NCI-H524 (cell line): ENCODE measurements at places on chromosomes 5 and 9.

DNA sequence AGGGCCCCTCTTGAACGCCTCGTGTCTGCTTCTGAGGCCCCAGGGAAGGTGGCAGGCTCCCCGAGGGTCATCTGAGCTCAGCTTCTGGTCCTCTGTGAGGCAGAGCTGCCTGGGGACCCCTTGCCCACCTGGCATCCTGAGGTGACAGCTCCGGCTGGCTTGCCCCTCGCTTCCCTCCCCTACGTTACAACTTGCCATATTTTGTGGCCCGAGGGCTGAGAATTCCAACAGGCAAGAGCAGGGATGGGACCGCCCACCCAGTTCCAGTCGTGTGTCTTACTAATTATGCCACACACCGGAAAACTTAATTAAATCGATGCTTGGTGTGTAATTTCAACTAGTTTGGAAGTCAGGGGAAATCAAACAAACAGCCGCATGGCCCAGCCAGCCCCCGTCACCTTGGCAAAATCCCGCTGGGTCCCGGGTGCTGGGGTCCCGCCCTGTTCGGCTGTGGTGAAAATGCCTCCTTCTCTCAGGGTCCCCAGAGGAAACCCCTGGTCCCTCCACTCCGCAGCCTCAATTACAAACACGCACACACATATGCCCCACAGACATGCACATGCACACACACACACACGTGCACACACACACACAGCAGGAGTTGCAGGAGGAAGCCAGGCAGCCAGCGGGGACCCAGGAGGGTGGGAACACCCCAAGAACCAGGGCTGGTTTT is 221.0 kb upstream of the IER5L start:
- no peak for DNase-seq

- DNase-seq, result no peak
Observed at GRCh38 chr9:107935931-107936330, 446.4 kb upstream of the KLF4 start.

- no peak for DNase-seq
Observed at GRCh38 chr5:135053278-135053677, 19.2 kb upstream of the PITX1 start.

- peak; percentile 4 for DNase-seq
Observed at GRCh38 chr5:57082441-57083067, 91.3 kb upstream of the GPBP1 start.

DNA sequence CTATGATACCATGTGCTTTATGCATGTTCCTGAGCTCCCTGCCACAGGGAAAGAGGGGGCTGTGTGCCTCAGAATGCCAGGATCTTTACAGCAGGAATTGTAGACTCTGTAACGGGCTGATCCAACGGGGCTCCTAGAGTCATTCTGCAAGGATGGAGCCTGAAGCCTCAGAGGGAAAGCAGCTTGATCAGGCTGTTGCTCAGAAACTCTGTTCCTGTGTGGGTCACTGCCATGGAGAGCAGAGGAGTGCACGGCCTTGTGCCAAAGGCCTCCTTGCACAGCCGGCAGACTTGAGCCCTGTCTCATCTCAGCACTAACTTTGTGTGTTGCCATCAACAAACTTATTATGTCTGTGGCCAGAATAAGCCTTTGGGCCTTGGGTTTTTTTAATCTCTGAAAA is 51.8 kb downstream of the AMBP start:
- no peak for DNase-seq

GRCh38 chr5:180605554-180606214 is 14.4 kb upstream of the SCGB3A1 start:
- peak; percentile 58 for DNase-seq

- DNase-seq, result no peak
Observed at GRCh38 chr5:22614486-22615094, 238.6 kb downstream of the CDH12 start.

DNA sequence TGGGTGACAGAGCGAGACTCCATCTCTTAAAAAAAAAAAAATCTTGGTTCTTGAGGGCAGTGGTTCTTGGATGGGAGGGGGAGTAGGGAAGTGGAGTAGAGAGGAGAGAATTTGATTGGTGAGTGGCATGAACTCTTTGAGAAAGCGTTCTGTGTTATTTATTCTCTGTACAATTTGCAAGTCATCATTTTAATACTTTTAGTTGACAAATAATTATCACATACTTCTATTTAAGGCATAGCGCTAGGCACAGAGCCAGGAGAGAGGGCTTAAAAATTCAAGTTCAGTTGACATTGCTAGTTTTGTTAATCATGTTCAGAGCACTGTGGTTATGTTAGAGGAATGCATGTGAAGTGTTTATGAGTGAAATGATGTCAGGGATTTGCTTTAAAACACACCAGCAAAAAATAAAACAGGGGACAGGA is 24.6 kb downstream of the HSDL2 start:
- no peak for DNase-seq

DNA sequence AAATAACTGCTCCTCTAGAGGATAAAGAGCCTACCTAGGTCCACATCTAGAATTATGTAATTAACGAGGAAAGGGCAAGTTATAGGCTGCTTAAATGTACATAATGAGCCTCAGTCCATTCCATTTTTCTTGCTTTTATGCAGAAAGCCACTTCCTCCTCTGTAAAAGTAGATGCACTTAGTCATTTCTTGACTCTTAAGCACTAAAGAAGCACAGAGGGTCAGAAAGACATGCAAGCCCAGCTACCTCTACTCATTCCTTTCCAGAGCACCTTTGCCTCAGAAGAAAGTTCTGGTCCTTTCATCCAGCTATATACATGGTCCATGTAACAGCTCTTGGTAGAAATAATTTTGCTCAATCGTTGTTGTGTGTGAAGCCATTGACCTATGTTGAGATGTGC is 308.0 kb upstream of the NREP start:
- no peak for DNase-seq

DNA sequence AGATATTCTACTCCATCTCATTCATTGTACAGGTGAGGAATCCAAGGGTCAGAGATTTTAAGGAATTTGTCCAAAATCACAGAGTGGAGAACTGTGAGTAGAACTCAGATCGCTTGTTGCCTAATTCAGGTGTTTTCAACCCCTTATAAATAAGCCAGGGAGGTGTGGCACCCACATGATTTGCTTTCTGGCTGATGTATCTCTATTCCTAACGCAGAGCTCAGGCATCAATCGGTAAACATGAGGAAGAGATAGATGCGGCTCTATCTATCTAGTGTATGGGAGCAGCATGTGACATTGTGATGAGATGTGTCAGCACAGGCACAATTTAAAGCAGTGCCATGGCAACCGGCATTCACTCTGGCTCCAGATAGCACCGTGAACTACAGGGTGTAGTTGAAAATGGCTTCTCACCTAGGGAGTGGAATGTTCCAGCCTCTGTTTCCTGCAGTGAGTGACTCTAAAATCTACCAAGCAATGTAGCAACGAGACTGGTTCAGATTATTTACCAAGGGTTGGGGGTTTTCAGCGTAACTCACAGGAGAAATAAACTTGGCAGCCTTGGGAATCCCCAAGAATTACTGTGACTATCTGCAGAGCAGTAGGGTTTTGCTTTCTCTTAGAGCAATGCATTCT is 53.4 kb upstream of the SUB1 start:
- DNase-seq, result peak; percentile 50

GRCh38 chr5:126723643-126724042 is 53.3 kb upstream of the LMNB1 start:
- no peak for DNase-seq

DNA sequence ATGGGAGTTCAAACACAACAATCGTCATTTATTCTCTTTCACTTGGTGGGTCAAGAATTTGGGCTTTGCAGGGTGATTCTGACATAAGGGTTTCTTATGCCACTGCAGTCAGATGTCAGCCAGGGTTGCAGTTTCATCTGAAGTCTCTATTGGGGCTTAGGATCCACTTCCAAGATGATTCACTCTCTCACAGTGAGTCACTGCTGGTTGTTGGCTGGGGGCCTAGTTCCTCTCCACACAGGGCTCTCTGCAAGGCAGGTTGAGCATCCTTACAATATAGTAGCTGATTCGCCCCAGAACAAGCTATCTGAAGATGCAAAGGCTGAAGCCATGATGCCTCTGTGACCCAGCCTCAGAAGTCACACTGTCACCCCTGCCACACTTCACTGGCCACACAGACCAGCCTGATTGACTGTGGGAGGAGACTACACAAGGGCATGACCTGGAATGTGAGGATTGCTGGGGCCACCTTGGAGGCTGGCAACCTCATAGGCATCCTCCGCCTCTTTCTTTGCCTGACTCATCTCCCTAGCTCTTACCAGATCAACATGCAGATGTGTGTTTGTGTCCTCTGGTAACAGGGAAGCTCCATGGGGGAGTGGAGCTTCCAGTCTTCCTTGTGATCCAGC is 4.5 kb upstream of the CARD19 start:
- DNase-seq, result no peak

GRCh38 chr9:111144741-111145140 is 106.5 kb upstream of the LPAR1 start:
- no peak for DNase-seq

DNA sequence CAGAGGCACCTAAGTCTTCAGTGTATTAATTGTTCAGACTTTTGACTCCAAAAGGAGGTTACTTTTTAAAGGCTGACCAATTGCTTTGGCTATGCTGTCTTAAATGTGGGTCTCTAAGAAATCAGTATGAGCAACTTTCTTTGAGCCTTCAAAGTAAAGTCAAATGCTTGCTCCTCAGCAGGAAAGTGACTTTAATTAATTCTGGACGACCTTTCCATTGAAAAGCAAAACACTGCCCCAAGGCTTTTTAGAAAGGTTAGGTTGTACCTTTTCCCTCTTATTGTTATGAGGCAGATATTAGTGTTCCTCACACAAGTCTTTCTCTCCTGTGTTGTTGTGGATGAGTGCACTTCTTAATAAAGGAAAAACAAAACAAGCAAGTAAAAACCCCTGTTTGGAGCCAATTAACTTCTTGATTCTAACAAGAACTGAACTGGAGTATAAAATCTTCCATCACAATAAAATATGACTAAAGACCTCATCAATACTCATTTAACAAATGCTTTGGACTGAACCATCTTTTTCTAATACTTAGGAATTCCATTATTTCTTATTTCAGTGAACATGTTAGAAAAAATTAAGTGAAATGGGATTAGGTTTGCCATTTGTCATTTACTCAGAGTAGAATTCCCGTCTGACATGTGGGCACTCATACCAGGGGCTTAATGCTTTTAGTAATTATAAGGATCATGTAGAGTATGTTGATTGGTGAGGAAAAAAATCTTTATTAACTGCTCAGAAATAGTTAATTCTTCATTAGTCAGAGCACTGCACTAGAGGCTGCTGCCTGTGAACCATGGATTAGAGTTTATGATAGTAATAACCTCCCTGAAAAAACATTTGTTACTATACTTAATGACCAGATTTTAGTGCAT is 159.1 kb upstream of the ZNF608 start:
- DNase-seq, result peak; percentile 45

DNA sequence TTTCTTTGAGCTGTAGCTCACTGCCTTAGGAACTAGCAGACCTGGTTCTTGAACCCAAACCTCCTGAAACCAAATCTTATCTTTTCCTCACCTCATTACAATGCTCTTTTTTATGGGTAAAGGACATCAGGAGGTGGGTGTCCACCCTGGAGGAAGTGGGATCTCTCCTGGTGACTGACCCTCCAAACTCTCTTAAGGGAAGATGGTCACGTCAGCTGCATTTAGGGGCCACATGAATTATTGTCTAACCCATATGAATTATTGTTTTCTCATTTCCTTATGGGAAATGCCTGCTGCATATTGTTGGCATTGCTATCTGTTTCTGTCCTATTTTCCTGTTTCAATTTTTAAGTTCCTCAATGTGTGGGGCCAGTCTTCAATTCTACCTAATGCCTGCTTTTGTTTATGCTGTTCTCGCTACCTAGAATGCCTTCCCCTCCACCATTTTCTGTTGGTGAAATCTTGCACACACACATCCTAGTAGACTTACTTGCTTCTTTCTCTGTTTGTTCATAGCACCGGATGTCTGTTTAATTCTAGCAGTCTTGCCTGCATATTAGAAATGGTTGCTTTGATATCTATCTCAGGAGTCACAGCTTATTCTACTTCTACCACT is 22.0 kb upstream of the SPINK1 start:
- no peak for DNase-seq

DNA sequence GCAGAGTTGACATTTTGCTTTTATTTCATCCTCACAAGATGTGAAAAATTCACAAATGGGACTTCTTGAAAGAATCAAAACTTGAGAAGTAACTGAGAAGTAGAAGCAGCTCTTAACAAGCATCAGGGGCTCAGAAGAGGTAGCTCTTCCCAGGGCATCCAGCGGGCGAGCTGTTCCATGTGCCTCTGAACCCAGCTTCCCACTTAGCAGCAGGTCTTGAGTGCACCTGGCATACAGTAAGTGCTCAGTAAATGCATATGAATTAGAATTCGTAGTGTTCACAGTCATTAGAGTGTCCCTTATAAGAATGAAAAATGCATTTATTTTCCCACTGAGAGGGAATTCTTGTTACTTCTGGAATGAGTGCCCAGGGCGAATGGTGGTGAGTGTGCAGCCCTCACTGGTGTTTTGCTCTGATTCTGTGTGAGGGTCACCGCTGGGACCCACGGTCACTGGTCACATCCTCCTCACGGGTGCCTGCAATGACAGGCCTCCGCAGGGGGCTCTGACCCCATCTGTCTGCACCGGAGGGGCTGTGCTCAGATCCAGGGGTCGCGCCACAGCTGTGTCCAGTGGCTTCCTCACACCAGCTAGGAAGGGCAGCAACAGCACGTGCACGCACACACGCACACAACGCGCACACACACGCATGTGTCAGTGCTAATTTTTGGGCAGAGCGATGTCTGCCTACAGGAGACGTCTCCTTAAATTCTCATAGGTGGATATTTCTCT is 26.9 kb downstream of the EXOC3 start:
- peak; percentile 65 for DNase-seq

DNA sequence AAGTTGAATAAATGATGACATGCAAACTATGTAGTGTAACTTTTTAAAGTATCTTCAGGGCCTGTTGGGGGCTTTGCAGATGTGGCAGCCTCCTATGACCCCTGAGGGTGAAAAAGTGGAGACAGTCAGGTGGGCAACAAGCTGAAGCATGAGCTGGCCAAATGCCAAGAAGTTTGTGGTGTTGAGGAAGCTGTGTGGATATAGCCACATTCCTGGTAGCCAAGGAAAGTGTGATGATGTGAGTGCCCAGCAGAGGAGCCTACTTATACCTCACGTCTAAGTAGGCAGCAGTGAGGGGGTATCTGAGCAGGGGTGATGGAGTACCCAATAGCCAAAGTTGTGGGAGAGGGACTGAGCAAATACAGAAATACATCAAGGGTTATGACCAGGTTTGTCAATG is 621.2 kb upstream of the CDH6 start:
- DNase-seq, result no peak

- DNase-seq, result no peak
Observed at GRCh38 chr5:73450672-73451223, 2.2 kb upstream of the FOXD1 start.

DNA sequence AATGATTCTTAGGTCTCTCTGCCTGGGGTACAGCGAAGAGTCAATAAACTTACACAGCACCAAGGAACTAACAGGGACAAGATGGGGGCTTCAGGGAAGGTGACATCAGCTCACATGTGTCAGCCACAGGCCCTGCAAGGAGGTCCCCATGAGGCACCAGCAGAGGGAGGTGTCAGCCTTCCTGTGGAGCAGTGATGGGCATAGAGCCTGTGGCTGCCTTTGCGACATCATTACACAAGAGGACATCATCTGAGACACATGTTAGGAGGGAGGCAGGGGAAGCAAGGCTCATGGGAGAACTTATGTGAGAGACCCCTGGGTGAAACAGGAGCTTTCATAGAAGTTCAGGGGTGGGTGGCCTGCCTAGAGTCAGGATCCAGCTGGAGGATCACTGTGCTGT is 389.6 kb downstream of the SEMA5A start:
- DNase-seq, result peak; percentile 36
